ENCODE measurements at places on chromosomes 2 and 18. TPM values are rescaled to one million over a fixed set of nuclear protein-coding genes. Genes with fewer than 3 reads are reported as not detected.

Gene SNRPD1
- total RNA-seq, result 28.0 TPM

DNA sequence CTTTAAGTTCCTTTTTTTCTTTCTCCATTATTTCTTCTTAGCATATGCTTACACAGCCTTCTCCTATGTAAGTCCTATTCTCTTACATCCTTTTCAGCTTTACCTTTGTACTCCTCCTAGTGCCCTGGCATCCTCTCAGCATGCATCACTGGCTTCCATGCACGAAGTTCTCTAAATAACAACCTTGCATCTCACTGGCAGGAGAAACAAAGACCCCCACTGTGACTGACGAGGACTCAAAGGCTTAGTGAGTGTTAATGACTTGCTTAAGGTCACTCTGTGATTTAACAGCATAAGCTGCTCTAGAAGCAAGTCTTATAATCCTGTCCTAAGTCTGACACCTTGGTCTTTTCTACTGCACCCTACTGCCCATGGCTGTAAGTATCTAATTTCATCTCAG is 1236.0 kb upstream of the CELF4 start:
- H3K27ac ChIP-seq, result no peak overlapping the region
- no peak for DNase-seq
- H3K4me1 ChIP-seq, result no peaks in the 10 kb centered on the region
- no peaks in the 10 kb centered on the region for H3K36me3 ChIP-seq
- H3K27me3 ChIP-seq, result no peaks in the 10 kb centered on the region

Gene CYRIA
- 54.8 TPM for total RNA-seq

- no peaks in the 10 kb centered on the region for H3K4me1 ChIP-seq
- no peak overlapping the region for H3K27ac ChIP-seq
- DNase-seq, result no peak
These were observed 103.2 kb upstream of the SMIM21 start for GRCh38 chr18:75530566-75531211.

GRCh38 chr2:144514616-144515091 is 5.3 kb downstream of the ZEB2 start:
- H3K27ac ChIP-seq, result peak overlapping the region; percentile 92
- no peak for DNase-seq
- H3K4me1 ChIP-seq, result peaks cover 47% of the 10 kb centered on the region

Gene IL36G
- total RNA-seq, result not detected

GRCh38 chr18:44687421-44687820 is 6.7 kb downstream of the SETBP1 start:
- no peaks in the 10 kb centered on the region for H3K27me3 ChIP-seq
- no peaks in the 10 kb centered on the region for H3K36me3 ChIP-seq
- H3K27ac ChIP-seq, result no peak overlapping the region
- H3K4me1 ChIP-seq, result peaks cover 5% of the 10 kb centered on the region
- no peak overlapping the region for H3K4me3 ChIP-seq

Gene CHN1
- 0.80 TPM for total RNA-seq

DNA sequence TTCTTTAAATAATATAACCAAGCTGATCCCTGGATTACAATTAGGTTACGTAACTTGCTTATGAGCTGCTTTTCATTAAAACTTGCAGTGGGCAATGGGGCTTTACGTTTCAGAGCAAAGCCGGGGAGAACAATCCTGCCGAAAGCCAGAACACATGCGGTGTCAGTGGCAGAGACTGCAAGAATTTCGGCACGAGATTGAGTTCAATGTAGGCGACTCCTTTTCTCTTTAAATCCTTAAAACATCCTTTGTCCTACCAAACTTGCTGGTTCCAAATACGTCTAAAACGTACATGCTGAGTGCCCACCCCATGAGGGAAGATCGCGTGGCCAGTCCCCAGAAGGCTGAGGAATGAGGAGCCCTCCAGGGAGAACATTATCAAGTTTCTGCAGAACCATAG is 36.8 kb upstream of the NCOA1 start:
- DNase-seq, result no peak
- no peaks in the 10 kb centered on the region for H3K27me3 ChIP-seq
- H3K4me3 ChIP-seq, result no peak overlapping the region

DNA sequence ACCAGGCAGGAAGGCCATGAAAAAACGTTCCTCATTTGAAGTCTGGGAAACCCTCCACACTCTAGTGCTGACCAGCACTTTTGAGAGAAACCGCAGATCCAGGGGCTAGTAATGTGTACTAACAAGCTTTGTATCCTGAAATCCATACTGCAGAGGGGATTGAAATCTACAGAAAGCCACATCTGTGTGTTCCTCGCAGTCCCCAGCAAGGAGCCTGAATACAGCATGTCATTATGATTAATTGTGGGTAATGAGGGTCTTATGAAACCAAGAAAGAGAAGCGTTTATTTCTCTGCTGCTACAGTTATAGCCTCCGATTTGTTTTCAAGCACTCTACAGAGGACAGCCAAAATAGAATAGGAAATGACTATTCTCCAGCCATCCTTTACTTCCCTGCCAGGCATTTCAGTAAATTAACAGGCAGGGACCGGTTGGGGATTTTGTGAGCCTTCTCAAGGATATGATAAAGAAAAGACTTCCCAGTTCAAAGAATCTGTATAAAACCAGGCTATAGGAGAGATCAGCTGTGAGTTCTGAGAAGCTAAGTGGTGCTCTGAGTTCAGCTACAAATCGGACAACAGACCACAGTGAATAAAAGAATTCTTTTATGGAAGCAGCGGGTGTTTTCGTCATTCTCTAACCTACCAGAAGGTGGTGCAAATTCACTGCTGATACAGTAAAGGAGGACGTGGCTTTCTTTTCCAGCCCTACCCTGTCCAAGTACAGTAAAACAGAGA is 133.4 kb downstream of the INSIG2 start:
- H3K27me3 ChIP-seq, result peaks cover 48% of the 10 kb centered on the region
- no peaks in the 10 kb centered on the region for H3K36me3 ChIP-seq
- H3K4me3 ChIP-seq, result no peak overlapping the region
- H3K27ac ChIP-seq, result no peak overlapping the region
- H3K4me1 ChIP-seq, result peaks cover 17% of the 10 kb centered on the region

Gene RNF103
- 52.9 TPM for total RNA-seq

Gene COPS8
- total RNA-seq, result 53.9 TPM

Gene FRZB
- not detected for total RNA-seq

Gene SAG
- total RNA-seq, result 0.12 TPM

- no peaks in the 10 kb centered on the region for H3K36me3 ChIP-seq
- no peak for DNase-seq
- no peak overlapping the region for H3K4me3 ChIP-seq
- peaks cover 8% of the 10 kb centered on the region for H3K4me1 ChIP-seq
- no peaks in the 10 kb centered on the region for H3K27me3 ChIP-seq
These were observed 192.5 kb downstream of the HAUS1 start for GRCh38 chr18:46296656-46297055.

- no peak overlapping the region for H3K4me3 ChIP-seq
- peaks cover 64% of the 10 kb centered on the region for H3K36me3 ChIP-seq
- no peaks in the 10 kb centered on the region for H3K27me3 ChIP-seq
- no peaks in the 10 kb centered on the region for H3K4me1 ChIP-seq
- H3K27ac ChIP-seq, result no peak overlapping the region
- no peak for DNase-seq
These were observed 39.4 kb downstream of the HADHB start for GRCh38 chr2:26284132-26284531.

- no peak overlapping the region for H3K4me3 ChIP-seq
- H3K27ac ChIP-seq, result no peak overlapping the region
- no peaks in the 10 kb centered on the region for H3K27me3 ChIP-seq
- no peaks in the 10 kb centered on the region for H3K4me1 ChIP-seq
These were observed 245.7 kb downstream of the IKZF2 start for GRCh38 chr2:212905640-212906201.

- no peak overlapping the region for H3K4me3 ChIP-seq
- no peaks in the 10 kb centered on the region for H3K27me3 ChIP-seq
- no peaks in the 10 kb centered on the region for H3K4me1 ChIP-seq
- H3K27ac ChIP-seq, result no peak overlapping the region
- H3K36me3 ChIP-seq, result no peaks in the 10 kb centered on the region
These were observed 446.6 kb downstream of the IRS1 start for GRCh38 chr2:226352941-226353560.

GRCh38 chr2:178280244-178280852 is 86.0 kb downstream of the OSBPL6 start:
- H3K27ac ChIP-seq, result no peak overlapping the region
- no peaks in the 10 kb centered on the region for H3K36me3 ChIP-seq
- no peaks in the 10 kb centered on the region for H3K27me3 ChIP-seq
- no peak overlapping the region for H3K4me3 ChIP-seq
- H3K4me1 ChIP-seq, result no peaks in the 10 kb centered on the region

Gene CERKL
- total RNA-seq, result not detected

- no peak overlapping the region for H3K4me3 ChIP-seq
- no peaks in the 10 kb centered on the region for H3K27me3 ChIP-seq
- H3K4me1 ChIP-seq, result peaks cover 3% of the 10 kb centered on the region
- peak overlapping the region; percentile 54 for H3K27ac ChIP-seq
- DNase-seq, result peak; percentile 54
These were observed 25.4 kb downstream of the SP100 start for GRCh38 chr2:230441227-230441897.

- H3K27me3 ChIP-seq, result no peaks in the 10 kb centered on the region
- H3K27ac ChIP-seq, result no peak overlapping the region
- DNase-seq, result no peak
- no peak overlapping the region for H3K4me3 ChIP-seq
- peaks cover 5% of the 10 kb centered on the region for H3K4me1 ChIP-seq
- peaks cover 64% of the 10 kb centered on the region for H3K36me3 ChIP-seq
These were observed 27.4 kb downstream of the PPP1CB start for GRCh38 chr2:28779001-28779400.

Gene DNER
- not detected for total RNA-seq

GRCh38 chr18:56955490-56955889 is 191.4 kb upstream of the BOD1L2 start:
- DNase-seq, result no peak
- H3K36me3 ChIP-seq, result no peaks in the 10 kb centered on the region
- H3K4me1 ChIP-seq, result no peaks in the 10 kb centered on the region
- H3K27me3 ChIP-seq, result no peaks in the 10 kb centered on the region
- no peak overlapping the region for H3K27ac ChIP-seq
- H3K4me3 ChIP-seq, result no peak overlapping the region

Gene FBLN7
- total RNA-seq, result not detected

- peaks cover 4% of the 10 kb centered on the region for H3K4me1 ChIP-seq
- H3K36me3 ChIP-seq, result peaks cover 2% of the 10 kb centered on the region
- no peak overlapping the region for H3K4me3 ChIP-seq
- no peaks in the 10 kb centered on the region for H3K27me3 ChIP-seq
- no peak overlapping the region for H3K27ac ChIP-seq
- DNase-seq, result no peak
These were observed 197.7 kb upstream of the STON1 start for GRCh38 chr2:48332286-48332685.

DNA sequence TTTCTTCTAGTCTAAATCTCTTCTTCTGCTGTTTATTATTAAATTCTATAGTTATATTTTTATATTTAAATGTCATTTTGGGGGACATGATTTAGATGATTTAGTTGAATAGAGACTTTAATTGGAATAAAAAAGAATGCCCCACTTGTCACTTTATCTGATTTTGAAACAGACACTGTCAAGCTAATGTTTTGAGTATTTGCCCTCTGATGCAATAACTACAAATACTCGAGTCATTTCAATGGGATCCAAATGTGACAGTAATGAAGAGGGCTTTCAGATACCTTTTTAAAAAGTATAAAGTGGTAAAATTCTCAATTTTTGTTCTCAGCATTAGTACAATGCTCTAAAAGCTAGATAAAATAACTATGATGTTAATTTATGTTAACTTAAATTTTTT is 257.3 kb upstream of the SESTD1 start:
- no peaks in the 10 kb centered on the region for H3K36me3 ChIP-seq
- no peak overlapping the region for H3K27ac ChIP-seq
- H3K4me1 ChIP-seq, result no peaks in the 10 kb centered on the region
- no peak overlapping the region for H3K4me3 ChIP-seq
- no peak for DNase-seq

Gene C2orf78
- not detected for total RNA-seq

DNA sequence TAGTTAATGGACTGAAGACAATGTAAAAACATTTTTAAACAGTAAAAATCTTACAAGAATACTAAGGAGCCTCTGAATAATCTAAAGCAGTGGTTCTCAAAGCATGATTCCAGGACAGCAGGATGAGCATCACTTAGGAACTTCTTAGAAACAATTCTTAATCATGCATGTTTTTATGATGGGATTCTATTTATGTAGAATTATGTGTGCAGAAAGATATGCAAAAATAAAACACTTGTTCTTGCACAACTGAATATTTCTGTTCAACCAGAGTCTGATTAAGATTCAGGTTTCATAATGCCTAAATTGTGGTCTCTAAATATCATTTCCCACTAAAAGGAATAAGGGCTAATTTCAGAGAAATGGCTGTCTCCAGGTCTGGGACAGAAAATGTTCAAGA is 69.2 kb upstream of the MTIF2 start:
- DNase-seq, result no peak
- no peak overlapping the region for H3K4me3 ChIP-seq
- no peak overlapping the region for H3K27ac ChIP-seq
- H3K27me3 ChIP-seq, result no peaks in the 10 kb centered on the region
- H3K4me1 ChIP-seq, result no peaks in the 10 kb centered on the region

Gene PAPOLG
- 19.6 TPM for total RNA-seq

DNA sequence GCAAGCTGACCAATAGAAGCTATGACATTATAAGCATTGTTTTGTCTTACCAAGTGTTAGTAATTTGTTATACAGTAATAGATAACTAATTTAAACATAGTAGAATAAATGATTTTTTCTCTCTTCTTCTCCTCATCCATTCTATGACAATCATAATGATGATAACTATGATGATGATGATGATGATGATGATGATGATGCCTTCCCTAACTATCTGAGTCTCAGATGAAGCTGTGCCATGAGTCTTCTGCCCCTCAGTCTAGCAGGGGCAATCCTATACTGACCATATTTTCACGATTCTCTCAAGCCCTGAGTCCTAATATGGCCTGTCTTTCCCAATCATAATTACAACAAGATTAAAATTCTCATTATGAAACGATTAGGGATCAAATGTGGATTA is 1369.0 kb downstream of the LRP1B start:
- H3K4me1 ChIP-seq, result no peaks in the 10 kb centered on the region
- H3K36me3 ChIP-seq, result no peaks in the 10 kb centered on the region
- H3K27ac ChIP-seq, result no peak overlapping the region
- no peaks in the 10 kb centered on the region for H3K27me3 ChIP-seq
- H3K4me3 ChIP-seq, result no peak overlapping the region
- DNase-seq, result no peak

DNA sequence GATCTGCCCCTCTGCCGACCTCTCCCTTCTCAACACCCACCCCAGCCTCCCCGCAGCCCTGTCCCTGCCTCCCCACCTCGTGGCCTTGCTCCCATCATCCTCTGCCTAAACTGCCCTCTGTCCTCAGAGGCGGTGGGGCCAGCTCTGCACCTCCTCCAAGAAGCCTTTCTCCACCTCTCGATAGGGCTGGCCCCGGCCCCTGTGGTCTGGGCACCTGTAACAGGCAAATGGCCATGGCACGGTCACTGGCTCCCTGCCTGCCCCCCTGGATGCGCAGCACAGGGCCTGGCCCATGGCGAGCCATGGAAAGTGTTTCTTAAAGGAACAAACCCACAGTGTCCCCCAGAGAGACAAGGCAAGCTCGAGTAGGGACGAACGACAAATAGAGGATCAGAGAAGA is 42.0 kb downstream of the MYO7B start:
- H3K27ac ChIP-seq, result no peak overlapping the region
- H3K27me3 ChIP-seq, result no peaks in the 10 kb centered on the region
- no peaks in the 10 kb centered on the region for H3K36me3 ChIP-seq

GRCh38 chr18:3499501-3499900 is 49.5 kb downstream of the TGIF1 start:
- no peak overlapping the region for H3K4me3 ChIP-seq
- DNase-seq, result no peak
- H3K36me3 ChIP-seq, result no peaks in the 10 kb centered on the region
- no peak overlapping the region for H3K27ac ChIP-seq
- peaks cover 27% of the 10 kb centered on the region for H3K27me3 ChIP-seq
